Skeletal muscle cell (primary cell): ENCODE measurements at places on chromosomes 6 and 20.

GRCh38 chr6:136706430-136706829 lies 85.8 kb downstream of the MAP3K5 start:
- DNase-seq, result no peak

GRCh38 chr6:40923326-40923725 lies 115.7 kb downstream of the UNC5CL start:
- no peak for DNase-seq

DNA sequence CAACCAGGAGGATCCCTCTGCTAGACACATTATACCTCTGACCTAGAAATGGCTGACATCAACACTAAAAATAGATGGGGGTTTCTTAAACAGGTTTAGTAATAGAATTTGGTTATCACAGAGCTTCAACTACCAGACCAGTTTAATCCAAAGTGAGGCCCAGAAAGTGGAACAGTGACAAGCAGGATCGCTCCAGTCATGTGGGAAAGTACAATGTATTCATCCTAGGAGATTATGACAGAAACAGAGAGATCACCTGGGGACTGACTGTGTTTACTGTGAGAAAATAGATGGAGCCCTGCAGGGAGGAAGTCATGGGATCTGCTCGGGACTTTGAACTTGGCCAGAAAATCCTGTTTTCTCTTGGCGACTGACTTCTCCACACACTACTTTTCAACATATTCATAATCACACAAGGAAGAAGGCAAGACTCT lies 238.7 kb upstream of the SOX4 start:
- no peak for DNase-seq

DNA sequence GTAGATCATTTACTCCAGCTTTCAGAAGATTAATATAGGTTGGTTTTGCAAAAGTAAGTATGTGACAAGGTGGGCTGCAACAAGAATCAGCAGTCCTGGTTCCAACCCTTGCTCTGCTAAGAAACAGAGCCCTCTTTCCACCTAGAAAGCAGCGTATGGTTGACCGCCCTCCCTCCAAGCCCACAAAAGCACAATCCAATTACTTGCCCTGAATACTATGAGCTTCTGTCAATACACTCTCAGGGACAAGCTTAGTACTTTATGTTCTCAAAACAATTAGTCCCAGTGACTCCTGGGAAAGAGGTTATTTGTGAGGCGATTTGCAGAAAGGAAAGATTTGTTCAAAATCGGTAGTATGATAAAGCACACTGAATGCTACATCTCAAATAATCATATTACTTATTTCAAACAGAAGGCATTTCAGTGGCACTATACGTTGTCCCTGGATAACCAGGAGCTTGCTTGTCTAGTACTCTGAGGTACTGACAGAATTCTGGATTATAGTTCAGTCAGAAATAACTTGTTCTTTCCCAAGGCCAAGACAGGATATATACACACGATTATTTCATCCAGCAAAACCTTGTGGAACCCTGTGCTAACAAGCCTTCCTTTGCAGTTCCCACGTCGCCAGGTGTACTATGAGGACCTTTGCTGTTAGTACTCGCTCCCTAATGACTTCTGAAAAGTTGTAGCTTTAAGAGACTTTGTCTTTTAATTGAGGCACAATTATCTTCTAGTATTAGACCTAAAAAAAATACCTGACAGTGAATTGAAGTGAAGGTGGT lies 96.9 kb upstream of the ADTRP start:
- no peak for DNase-seq

DNA sequence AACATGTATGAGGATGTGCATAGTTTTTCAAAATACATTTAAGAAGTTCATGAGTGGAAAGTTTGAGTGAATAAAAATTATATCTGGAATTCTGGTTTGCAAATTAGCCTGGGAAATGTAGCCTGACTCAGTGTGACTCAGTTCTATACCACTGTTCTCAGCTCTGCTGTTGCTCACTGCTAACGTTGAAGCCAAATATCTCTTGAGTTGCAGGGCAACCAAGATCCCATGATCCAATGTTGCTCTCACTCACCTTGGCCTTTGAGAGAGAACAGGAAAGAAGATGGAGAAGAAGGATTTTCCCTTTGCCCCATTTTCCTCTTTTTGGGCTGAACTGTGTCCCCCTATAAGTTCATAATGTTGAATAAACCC lies 28.9 kb downstream of the PSMB9 start:
- DNase-seq, result no peak

GRCh38 chr6:37990762-37991525 lies 171.4 kb downstream of the ZFAND3 start:
- peak; percentile 52 for DNase-seq

- no peak for DNase-seq
Measured at GRCh38 chr6:138182939-138183789, 21.4 kb downstream of the ARFGEF3 start.

DNA sequence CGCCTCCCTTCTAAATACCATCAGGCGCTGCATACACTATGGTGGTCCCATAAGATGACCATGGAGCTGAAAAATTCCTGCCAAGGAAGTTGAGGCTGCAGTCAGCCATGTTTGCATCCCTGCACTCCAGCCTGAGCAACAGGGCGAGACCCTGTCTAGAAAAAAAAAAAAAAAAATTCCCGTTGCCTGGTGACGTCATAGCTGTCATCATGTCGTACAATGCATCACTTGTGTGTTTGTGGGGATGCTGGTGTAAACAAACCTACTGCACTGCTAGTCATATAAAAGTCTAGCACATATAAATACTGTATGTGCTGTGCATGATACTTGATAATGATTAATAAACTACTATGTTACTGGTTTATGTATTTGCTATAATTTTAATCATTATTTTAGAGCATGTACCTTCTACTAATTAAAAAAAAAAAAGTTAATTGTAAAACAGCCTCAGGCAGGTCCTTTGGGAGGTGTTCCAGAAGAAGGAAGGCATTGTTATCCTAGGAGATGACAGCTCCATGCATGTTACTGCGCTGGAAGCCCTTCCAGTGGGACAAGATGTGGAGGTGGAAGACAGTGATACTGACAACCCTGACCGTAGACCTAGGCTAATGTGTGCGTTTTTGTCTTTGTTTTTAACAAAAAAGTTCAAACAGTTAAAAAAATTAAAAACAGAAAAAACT lies 132.6 kb downstream of the BANF2 start:
- no peak for DNase-seq
